ENCODE measurements at places on chromosomes 5 and 9.
A peak's percentile ranks its signal among the peaks of the same experiment; 100 is the strongest.

GRCh38 chr5:159189310-159189709 lies 20.0 kb downstream of the RNF145 start:
- DNase-seq = no peak

DNA sequence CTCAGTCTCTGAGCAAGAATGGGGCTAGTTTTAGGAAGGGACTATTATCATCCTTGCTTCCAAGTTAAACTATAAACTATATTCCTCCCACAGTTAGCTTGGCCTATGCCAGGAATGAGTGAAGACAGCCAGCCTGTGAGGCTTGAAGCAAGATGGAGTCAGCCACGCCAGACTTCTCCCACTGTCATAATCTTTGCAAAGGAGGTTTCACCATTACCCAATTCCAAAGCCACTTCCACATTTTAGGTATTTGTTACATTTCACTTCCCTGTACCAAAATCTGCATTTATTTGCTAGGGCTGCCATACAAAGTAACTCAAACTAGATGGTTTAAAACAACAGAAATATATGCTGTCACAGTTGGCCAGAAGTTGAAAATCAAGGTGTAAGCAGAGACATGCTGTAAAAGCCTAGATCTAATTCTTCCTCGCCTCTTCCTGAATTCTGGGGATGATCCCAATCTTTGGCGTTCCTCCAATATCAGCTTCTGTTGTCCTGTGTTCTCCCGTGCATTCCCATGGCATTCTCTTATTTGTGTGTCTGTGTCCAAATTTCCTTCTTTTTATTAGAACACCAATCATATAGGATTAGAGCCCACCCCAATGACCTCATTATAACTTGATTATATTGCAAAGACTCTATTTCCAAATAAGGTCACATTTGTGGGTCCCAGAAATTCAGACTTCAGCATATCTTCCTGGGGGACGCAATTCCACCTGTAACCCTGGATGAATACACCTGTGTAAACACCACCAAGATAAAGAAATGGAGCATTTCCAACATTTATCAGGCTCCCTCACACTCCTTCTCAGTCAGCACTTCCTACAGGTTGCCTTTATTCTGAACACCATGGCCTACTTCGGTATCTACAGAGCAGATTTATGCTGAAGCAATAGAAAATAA lies 126.8 kb downstream of the GCNT1 start:
- DNase-seq = no peak

GRCh38 chr5:62268792-62269191 lies 37.2 kb upstream of the KIF2A start:
- DNase-seq = no peak

DNA sequence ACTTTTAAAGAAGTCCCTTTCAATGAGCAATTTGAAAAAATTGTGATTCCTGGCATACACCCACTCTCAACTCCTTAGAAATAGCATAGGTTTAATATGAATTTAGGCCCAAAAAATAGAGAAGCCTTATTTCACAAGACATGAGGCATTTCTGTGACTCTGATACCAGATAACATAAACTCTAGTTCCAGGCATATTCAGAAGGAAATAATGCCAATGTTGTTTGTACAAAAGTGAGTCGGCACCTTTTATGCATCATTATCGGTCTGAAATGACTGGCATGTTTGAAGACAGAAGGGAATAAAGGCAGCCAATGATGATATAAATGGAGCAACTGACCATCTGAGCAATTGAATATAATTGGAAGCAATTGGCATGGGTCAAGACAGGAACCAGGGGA lies 19.4 kb upstream of the RECK start:
- DNase-seq = no peak

DNA sequence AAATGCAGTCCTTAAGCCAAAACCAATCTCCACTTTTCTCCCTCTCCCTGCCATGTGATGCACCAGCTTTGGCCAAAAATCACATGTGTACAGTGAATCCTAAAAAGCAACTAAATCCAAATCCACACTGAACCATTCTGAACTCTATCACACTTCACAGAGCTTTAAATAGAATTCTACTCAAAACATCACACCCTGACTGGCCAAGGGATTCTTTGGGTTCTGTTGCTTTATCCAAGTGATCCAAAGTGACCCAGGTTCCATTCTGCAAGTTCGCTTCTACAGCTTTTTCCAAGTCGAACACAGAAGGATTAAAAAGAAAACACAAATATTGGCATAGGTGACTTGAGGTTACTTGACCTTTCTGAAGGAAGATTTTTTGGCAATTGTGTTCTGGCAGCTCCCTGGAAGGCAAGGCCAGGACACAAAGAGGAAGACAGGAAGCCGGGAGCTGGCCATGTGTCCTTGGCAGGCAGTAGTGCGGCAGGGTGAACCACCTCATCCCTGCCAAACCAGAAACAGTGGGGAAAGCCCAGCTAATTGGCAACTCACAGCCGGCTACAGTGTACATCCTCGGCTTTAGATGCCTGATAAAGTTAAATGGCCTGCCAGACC lies 115.0 kb downstream of the NFIB start:
- DNase-seq = peak; percentile 65

DNA sequence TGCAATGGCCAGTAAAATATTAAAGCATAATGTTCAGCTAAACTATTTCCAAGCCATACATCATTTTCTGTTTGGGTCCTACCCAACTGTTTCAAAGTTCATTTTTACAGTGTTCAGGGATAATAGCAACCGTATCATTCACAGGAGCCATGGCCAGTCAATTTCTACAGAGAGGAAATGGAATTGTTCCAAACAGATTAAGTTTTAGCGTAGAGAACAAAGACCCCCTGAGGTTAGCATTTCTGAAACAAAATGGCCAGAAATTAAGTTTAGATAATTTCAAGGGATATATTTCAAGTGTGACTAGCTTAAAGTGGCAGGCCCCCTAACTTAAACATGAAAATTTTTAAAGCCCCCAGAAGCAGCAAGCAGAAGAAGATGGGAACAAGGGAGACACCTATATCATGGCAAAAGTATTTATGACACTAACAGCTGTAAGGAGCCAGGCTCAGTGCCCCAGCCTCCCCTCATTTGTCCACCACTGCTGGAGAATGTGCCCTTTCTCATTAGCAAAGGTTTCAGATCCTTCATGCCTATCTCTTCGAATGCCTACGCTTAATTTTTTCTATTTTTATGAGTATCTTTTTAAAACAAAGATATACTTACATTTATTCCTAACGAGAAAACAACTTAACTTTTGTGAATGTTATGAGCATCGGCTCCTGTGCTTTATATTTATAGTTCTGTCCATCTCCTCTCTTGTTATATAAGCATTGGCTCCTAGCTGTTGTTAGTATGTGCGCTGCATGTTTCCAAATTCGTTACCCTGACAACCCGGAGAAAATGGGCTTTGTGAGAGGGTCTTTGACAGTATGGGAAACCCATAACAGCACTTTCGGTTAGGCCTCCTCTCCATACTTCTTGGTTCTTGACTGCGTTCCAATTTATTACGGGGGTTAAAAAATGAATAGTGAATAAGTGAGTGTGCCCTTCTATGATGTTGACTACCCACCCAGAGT lies 116.3 kb downstream of the MED27 start:
- no peak for DNase-seq

- no peak for DNase-seq
Observed at GRCh38 chr5:95940758-95941682, 20.6 kb downstream of the ELL2 start.

DNA sequence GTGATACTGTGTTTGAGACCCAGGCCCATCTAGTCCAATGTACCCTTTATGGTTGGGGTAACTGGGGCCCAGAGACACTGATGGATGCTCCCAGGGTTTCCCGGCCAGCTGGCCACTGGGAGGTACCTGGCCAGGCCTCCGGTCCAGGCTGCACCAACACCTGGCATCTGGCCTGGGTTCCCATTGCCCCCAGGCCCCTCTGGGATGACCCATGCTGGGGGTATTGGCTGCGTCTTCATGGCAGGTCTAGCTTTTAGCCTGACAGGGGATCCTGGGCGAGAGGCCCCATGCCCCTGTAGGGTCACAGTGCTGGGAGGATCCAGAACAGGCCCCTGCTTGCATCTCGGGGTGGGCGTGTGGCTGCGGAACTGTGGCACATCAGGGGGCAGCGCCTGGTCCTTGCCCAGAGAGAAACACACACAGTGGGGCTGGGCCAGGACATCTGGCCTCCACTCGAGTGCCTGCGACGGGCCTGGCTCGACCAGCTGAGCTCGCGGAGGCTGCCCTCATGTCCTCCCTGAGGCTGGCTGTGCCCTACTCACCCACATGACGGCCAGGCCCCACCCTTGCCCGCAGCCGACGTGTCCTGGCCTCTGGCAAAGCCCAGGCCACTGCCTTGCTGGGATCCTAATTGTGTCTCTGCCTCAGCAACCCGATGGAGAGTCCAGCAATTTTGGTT lies 21.5 kb upstream of the COL5A1 start:
- DNase-seq = no peak

DNA sequence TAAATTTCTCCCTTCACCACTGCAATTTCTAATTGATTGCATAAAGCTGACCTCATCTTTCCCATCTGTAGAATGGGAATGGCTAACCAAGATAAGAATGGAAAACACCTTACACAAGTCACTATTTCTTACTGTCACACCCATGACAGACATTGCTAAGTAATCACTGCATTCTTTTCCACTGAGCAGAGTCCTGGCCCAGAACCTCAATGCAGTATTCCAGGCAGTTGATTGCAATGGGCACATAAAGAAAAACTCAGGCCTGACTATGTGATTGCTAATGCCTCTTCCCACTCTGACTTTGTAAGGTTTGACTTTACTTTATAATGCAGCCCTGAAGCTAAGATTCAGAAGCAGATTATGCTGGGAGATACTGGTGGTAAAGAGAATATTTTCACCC lies 29.3 kb downstream of the TRIM32 start:
- no peak for DNase-seq

DNA sequence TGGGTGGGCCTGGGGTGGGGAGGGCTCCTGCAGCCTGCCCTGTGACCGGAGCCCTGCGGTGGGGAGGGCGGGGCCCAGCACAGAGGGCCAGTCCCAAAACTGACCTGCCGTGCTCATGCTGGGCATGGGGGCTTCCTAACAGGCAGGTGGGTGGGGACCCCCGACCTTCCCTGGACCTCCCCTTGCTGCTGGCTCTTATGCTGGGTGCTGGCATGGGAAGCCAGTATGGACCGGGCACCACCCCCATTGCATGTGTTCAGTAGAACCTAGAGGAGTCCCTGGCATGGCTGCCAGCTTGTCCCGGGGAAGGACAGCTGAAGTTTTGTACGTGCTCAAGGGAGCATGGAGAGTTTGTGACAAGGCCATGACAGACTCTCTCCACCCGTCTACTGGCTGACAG lies 37.1 kb downstream of the WNK2 start:
- DNase-seq = no peak

DNA sequence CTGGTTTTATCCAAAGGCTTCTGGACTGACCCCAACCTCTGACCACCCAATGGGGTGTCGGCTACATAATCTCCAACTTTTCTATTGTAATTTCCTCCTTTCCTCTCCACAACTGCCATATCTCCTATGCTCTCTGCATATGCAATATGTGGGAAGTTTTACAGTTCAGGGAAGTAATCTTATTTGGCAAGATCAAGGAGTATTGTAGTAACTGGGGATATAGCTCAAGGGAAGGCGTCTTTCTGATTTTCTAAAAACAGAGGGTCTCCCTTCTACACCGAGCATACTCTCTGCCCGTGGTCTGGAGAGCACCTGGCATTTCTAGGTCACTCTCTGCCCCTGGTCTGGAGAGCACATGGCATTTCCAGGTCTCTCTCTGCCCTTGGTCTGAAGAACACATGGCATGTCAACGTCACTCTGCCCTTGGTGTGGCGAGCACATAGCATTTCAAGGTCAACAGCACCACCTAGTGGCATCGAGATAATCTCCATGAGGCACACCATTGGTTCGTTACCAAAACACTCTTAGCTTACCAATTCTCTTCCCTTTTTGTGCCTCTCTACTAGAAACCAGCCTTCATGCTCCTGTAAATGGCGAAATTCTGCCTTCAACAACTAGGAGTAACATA lies 616.4 kb upstream of the NUDT12 start:
- DNase-seq = peak; percentile 71

- DNase-seq = no peak
Observed at GRCh38 chr5:35246411-35246810, 16.1 kb upstream of the PRLR start.

GRCh38 chr5:166367391-166367790 lies 1924.1 kb upstream of the WWC1 start:
- DNase-seq = no peak

GRCh38 chr5:135707302-135707701 lies 127.2 kb upstream of the SLC25A48 start:
- no peak for DNase-seq

DNA sequence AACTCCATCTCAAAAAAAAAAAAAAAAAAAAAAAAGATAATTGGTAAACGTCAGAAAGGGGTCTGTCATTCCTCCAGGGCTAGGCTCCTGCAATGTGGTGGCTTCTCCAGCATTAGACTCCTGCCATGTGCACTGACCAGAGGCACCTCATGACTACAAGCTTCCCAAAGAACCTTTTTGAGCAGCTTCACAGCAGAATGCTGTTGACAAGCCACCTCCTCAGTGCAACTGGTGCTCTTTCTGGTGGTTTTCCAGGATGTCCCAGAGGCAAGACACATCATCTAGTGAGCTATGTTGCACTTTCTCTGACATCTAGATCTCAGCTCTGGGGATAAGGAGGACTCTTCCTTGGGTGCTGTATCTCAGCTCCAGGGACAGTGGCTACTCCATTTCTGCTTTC lies 11.6 kb downstream of the RPL37 start:
- DNase-seq = no peak

DNA sequence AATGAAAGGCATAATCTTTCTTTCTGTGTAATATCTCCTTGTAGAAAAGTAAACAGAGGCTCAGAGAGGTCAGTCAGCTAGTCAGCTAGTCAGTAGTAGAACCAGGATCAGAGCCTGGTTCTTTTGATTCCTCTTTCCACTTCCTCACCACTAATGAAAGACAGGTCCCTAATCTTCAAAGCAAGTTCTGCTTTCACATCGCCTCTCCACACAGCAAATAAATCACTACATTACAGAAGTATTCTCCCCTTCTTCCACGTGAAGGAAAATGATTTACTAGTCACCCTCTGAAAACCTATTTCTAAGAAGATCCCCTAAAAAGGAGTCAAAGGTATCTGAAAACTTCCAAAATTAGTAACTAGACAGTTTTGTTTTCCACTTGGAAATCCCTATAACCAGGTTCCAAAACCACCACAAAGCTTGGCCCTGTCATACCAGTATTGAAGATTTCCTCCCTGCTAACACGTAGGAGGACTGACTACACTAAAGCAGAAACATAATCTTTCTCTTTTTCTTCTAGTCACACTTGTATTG lies 140.5 kb upstream of the TARS1 start:
- DNase-seq = no peak

DNA sequence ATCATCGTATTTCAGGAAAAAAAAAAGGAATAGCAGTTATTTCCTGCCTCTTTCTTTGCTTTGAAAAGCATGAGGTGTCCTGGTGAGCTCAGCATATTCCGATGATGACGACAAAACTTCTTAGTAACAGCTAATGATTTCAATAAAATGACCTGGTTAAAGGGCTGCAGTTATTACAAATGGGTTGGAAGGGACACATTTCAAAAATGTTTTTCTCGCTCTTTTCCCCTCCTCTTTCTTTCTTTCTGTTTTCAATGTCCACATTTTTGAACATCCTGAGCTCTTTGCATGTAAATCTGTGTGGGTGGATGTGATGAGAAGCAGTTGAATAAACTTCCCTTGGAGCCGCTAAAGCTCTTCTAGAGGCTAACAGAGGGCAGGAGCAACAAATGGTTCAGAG lies 186.8 kb upstream of the SLC27A6 start:
- no peak for DNase-seq
